ENCODE measurements at places on chromosomes 13 and 19. TPM values are rescaled to one million over a fixed set of nuclear protein-coding genes. Genes with fewer than 3 reads are reported as not detected.

The EXOC3L2 gene
- not detected for total RNA-seq

The FCER2 gene
- total RNA-seq = not detected

The CGB2 gene
- total RNA-seq = not detected

The ZNF177 gene
- total RNA-seq = 0.85 TPM

- DNase-seq = no peak
- H3K36me3 ChIP-seq = no peaks in the 10 kb centered on the region
- no peaks in the 10 kb centered on the region for H3K27me3 ChIP-seq
- H3K27ac ChIP-seq = no peak overlapping the region
- H3K4me1 ChIP-seq = no peaks in the 10 kb centered on the region
These were observed 104.8 kb upstream of the MIR17HG start for GRCh38 chr13:91242652-91243051.

DNA sequence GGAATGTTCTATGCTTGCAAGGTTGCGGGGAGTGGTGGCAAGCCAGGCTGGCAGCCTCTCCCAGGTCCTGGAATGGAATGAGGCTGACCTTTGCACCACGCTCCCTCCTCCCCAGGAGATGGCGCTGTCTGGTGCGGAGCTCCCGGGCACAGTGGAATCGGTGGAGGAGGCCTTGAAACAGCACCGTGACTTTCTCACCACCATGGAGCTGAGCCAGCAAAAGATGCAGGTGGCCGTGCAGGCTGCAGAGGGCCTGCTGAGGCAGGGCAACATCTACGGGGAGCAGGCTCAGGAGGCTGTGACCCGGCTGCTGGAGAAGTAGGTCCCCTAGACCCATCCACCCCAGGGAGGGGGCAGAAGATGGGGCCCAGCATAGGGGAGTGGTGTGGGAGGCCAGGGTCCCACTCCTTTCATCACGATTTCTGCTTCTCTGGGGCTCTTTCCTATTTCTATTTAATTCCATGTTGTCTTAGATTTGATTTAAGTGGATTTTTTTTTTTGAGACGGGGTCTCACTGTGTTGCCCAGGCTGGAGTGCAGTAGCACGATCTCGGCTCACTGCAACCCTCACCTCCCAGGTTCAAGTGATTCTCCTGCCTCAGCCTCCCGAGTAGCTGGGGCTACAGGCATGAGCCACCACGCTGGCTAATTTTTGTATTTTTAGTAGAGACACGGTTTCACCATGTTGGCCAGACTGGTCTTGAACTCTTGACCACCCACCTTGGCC lies 53.2 kb upstream of the SHKBP1 start:
- peak; percentile 32 for DNase-seq
- no peak overlapping the region for H3K27ac ChIP-seq
- no peaks in the 10 kb centered on the region for H3K36me3 ChIP-seq
- no peak overlapping the region for H3K4me3 ChIP-seq
- peaks cover 18% of the 10 kb centered on the region for H3K27me3 ChIP-seq

DNA sequence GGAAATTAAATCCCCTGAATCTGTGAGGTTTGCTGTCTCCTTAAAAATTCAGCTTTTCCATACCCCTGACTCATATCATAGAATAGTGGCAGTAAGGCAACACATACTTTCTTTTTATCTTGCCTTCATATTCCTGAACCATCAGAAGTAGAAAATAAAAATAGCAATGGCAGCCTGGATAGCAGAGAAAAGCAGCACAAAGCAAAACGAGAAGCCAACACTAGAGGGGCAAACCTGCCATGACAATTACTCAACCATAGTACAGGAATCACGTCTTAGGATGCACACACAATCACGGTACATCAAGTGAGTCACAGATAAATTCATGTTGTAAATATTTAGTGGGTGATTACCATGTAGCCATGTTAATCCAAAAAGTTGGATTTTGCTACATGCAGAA lies 343.0 kb downstream of the ITGBL1 start:
- H3K27me3 ChIP-seq = no peaks in the 10 kb centered on the region
- H3K36me3 ChIP-seq = no peaks in the 10 kb centered on the region
- H3K27ac ChIP-seq = no peak overlapping the region
- H3K4me3 ChIP-seq = no peak overlapping the region
- no peaks in the 10 kb centered on the region for H3K4me1 ChIP-seq
- DNase-seq = no peak

DNA sequence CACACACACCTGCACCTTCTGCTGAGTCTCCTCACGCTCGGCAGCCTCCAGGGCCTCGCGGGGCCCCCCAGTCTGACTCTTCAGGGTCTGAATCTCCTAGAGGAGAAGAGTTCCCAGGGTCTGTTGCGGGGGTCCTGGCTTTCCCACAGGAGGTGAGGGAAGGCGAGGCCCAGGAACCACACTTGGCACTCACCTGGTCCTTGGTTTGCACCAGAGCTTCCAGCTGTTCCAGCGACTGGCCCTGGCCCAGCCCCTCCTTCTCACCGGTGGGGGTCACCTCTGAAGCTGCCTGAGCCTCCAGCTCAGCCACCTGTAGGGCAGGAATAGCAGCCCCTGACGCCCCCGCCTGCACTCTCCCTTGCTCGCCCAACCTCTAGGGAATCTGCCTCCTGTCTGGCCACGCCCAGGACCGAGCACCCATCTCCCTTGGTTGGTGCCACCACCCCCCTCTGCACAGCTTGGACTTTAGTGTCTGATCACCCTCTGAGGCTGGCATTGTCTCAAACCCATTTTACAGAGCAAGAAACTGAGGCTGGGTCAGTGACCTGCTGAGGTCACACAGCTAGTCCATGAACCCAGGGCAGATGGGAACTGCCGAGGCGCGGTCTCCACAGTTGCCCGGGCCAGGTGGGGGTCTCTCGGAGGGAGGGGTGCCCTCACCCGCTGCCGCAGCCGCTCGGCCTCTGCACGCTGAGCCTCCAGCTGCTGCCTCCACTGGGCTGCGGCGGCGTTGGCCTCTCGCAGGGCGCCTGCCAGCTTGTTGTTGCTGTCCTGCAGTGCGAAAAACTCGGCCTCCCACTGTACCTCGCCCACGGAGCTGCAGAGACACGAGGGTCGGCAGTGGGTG lies 9.5 kb downstream of the HOMER3 start:
- no peaks in the 10 kb centered on the region for H3K4me1 ChIP-seq
- H3K27ac ChIP-seq = no peak overlapping the region
- no peak overlapping the region for H3K4me3 ChIP-seq
- peaks cover 5% of the 10 kb centered on the region for H3K27me3 ChIP-seq
- H3K36me3 ChIP-seq = peaks cover 22% of the 10 kb centered on the region

DNA sequence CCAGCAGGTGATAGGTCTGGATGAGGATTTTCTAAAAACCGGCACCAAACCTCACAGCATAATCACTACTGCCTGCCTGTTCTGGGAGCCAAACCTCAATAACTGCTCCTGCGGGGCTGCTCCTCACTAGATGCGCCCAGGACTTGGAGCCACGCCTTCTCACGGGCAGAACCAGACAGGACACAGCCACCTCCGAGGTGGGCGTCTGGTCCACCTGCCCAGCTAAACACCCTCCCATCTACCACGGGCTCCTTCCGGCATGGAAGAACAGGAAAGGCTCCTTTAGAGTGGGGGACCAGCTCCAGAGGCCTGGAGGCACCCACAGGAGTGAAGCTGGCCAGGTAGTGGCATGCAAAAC lies 73.5 kb downstream of the PEPD start:
- H3K4me3 ChIP-seq = no peak overlapping the region
- H3K27me3 ChIP-seq = peaks cover 2% of the 10 kb centered on the region
- DNase-seq = no peak
- peaks cover 6% of the 10 kb centered on the region for H3K4me1 ChIP-seq
- no peaks in the 10 kb centered on the region for H3K36me3 ChIP-seq
- no peak overlapping the region for H3K27ac ChIP-seq

DNA sequence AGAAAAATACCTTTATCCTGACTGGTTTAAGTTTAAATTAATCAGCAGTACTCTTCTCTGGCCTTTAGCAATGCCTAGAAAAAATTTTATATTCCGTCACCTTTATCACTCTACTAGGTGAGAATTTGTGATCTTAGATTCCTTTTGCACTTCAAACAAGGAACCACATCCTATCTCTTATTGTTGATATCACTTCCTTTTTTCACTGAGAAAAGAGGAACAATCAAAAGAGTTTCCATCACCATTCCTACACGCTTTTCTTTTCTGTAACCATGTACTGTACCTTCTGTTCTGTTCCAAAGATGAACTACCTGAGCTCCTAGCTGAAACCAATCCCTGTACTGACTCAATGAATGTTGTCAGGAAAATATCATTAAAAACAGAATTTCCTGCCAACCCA lies 1379.0 kb upstream of the MIR17HG start:
- H3K36me3 ChIP-seq = no peaks in the 10 kb centered on the region
- H3K4me3 ChIP-seq = no peak overlapping the region
- DNase-seq = no peak
- H3K4me1 ChIP-seq = no peaks in the 10 kb centered on the region

DNA sequence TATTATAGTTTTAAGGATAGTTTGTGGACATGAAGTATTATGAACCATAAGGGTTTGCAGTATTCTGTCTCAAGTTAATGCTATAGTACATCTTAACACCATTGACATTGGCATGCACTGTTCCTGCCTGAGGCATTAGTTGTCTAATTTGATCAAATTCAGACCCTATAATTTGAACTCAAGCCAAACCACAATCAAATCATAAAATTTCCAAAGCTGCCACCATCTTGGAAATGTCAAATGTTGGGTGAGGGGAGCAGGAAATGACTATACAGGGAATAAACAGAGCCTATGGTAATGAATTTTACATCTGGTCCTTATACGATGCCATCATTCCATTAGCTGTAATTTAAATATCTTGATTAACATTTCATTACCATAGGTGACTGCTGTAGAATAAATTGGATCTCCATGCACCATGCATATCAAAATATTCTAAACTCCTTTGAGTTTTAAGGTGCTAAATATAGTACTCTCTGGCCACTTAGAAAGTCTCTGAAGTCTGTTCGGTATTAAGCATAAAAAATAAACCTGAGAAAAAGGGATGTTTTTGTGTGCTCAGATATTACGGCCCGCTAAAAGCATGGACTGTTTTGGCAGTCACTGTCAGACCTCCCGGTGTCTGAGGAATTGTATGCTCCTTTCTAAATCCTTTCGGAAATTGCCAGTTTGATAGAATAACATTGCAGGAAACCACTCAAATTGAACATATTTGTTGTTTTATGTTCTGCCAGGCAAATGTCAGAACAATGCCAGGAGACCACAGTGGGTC lies 257.7 kb downstream of the SPRY2 start:
- no peaks in the 10 kb centered on the region for H3K36me3 ChIP-seq
- H3K4me1 ChIP-seq = peaks cover 53% of the 10 kb centered on the region
- H3K27me3 ChIP-seq = no peaks in the 10 kb centered on the region
- H3K4me3 ChIP-seq = peak overlapping the region; percentile 87

GRCh38 chr13:98312606-98313005 lies 135.5 kb upstream of the RNF113B start:
- peaks cover 21% of the 10 kb centered on the region for H3K36me3 ChIP-seq
- H3K4me3 ChIP-seq = no peak overlapping the region
- no peak for DNase-seq
- peaks cover 3% of the 10 kb centered on the region for H3K27me3 ChIP-seq
- H3K4me1 ChIP-seq = peaks cover 20% of the 10 kb centered on the region

DNA sequence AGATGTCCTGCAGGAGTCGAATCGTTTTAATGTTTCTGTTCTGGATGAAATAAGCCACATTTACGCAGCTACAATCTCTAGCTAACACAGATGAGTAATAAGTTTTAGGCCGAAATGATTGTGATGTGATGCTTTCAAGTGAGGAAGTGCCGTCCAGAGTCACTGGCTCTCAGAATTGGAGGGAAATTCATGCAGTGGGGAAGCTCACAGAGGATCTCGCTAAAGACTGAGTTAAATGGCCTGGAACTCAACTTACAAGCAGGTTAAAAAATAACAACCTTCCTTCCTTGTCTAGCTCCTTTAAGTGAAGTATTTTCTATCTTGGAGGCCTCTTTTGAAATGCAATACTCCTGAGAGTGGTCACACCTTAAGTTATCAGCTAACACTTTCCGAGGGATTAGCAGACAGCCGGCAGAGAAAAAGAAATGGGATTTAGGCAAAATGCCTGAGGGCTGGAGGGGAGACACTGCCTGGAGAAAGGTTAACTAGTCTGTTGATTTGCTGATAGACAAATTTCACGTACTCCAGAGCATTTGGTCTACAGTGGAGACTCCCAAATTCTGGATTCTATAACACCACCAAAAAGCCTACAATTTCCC lies 74.2 kb downstream of the IRS2 start:
- no peak overlapping the region for H3K4me3 ChIP-seq
- H3K27ac ChIP-seq = no peak overlapping the region
- DNase-seq = no peak

DNA sequence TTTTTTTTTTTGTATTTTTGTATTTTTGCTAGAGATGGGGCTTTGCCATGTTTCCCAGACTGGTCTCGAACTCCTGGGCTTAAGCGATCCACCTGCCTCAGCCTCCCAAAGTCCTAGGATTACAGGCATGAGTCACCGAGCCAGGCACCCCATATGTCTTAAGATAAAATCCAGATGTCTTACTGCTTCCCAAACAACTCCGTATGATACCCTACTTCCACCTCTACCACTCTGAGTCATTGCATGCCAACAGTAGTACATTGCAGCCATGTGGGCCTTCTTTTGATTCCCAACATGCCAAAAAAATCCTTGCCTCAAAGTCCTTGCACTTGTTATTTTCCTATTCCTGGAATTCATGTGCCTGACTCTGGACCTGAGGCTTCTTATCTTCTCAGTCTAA lies 799.2 kb downstream of the GPC5 start:
- H3K27me3 ChIP-seq = no peaks in the 10 kb centered on the region
- no peaks in the 10 kb centered on the region for H3K36me3 ChIP-seq
- H3K4me1 ChIP-seq = no peaks in the 10 kb centered on the region

GRCh38 chr19:53810891-53811290 lies 13.2 kb downstream of the NLRP12 start:
- H3K27ac ChIP-seq = no peak overlapping the region
- H3K4me1 ChIP-seq = peaks cover 15% of the 10 kb centered on the region
- H3K36me3 ChIP-seq = no peaks in the 10 kb centered on the region
- no peaks in the 10 kb centered on the region for H3K27me3 ChIP-seq
- no peak overlapping the region for H3K4me3 ChIP-seq
- DNase-seq = no peak

DNA sequence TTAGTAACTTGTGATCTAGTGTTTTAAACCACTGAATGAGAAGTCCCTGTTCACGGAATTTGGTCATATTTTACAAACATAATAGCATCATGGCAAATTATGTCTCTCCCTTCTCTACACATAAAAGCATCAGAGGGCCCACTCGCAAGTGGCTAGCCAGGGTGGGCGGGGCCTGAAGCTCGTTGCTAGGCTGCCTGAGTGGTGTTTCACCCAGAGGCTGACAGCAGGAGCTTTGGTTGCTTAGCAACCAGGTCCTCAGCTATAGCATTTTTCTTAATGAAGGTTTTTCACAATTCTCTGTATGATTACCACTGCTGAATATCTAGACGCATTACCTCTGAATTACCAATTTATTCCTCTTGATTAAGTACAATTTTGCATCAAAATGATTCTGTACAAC lies 126.5 kb downstream of the NALCN start:
- H3K4me3 ChIP-seq = no peak overlapping the region
- H3K4me1 ChIP-seq = peaks cover 26% of the 10 kb centered on the region
- peak; percentile 62 for DNase-seq

GRCh38 chr13:20989656-20990321 lies 71.6 kb downstream of the LATS2 start:
- DNase-seq = no peak
- H3K4me3 ChIP-seq = no peak overlapping the region
- H3K36me3 ChIP-seq = peaks cover 58% of the 10 kb centered on the region
- 0 out of 2 replicates have a peak overlapping the region, but pooled peaks have one; percentile 44 for H3K27ac ChIP-seq

Data from HFFc6 (cell line).